LHCN-M2 (cell line): ENCODE measurements at places on chromosomes 3 and 15. TPM values are rescaled to one million over a fixed set of nuclear protein-coding genes. Genes with fewer than 3 reads are reported as not detected.

DNA sequence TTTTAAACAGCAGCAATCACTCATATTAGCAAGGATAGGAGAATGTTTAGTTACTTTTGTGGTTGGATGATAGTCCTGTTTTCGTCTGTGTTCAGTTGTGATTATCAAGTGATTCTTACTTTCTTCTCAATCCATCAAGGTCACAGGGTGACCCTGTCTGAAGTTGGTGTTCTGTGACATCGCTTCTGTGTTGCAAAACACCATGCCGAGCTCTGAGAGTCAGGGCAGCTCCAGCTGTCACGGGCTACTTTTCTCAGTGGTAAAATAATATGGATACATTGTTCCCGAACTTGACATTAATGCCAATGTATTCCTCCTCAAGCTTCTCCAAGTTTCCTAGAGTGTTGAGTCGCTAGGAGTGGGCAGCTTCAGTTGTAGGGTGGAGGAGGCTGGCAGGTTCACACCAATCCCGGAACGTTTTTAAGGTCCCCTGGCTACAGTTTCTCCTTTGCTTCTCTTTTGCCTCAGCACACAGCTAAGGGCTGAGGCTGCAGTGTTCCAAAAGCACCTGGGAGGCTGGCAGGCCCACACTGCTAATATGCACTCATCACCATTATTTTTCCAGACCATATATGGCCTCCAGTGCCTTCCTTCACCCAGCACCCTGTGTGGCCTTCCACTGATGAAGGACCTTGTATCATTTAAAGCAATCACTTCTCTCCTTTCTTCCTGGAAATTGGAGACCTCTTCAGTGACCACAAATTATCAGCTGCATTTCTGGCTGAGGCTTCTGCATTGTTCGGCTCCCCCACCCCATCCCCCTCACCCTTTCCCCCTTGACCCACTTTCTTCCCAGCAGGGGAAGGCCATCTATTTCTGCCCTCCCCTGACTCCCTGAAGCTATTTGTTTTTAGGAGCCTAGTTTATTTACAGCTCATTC lies 25.8 kb downstream of the COLQ start:
- DNase-seq, result no peak

Gene CFAP91
- 0.19 and 1.3 TPM in 2 replicates for total RNA-seq

GRCh38 chr3:39639344-39640236 lies 169.8 kb upstream of the MYRIP start:
- peak; percentile 94 for DNase-seq

Gene MKRN2OS
- not detected in 2 replicates for total RNA-seq

DNA sequence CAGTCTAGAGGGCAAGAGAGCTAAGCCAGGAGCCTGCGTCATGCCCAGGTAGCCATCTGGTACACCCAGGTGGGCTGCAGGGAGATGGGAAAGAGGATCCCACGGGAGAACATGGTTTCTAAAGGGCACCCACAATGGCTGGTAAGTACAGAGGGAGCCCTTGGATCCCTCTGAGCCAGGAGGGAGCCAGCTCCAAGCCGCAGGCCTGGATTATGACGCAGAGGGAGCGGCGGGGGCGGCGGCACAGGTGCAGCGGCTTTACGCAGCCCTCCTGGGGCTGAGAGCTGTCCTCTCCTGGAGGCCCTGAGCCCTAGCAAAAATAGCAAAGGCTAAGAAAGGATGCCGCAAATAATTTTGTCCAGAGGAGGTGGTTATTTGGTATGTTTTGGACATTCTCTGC lies 2.8 kb downstream of the CAV3 start:
- DNase-seq, result no peak

Gene LMAN1L
- total RNA-seq, result 0.06 TPM in 1 of 2 replicates, not detected in the other

DNA sequence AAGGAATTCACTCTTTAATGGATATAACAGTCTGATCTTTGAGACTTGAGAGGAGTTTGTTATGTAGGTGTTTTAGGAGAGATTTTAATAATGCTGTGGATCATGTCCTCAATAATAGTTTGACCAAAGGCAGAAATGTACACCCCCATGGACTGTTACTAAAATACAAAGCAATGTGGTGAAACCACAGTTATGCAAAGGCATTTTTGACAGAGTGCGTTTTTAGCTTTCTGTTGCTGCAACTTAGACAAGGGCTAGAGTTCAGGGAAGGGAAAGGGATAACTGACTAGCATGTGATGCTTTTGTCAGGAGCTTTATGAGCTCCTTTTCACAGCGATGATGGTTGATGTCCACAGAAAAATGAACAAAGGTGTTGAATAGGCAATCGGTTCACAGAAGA lies 3.6 kb upstream of the STARD5 start:
- peak; percentile 86 for DNase-seq

DNA sequence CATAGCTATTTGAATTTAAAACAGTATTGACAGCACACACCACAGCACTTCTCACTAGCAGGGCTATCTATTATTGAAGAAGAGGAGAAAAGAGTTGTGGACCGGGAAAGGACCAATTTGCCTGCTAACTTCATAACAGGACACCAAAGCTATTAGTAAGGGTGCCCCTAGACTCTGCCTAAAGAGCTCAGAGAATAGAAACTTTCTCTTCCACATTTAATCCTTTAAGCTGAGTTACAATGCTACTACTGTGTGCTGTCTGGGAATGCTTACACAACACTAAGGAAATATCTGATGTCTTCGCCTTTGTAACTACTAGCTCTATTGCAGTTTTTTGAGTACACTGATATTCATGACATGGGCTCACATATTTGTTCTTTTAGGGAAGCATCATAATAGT lies 13.5 kb upstream of the AADAC start:
- DNase-seq, result no peak

Gene CMTM7
- total RNA-seq, result 11.3 and 12.4 TPM in 2 replicates

Gene RBP2
- total RNA-seq, result not detected in 2 replicates

GRCh38 chr3:12287727-12288181 lies 1.1 kb upstream of the PPARG start:
- DNase-seq, result peak; percentile 37

Gene DHFR2
- 3.5 and 4.2 TPM in 2 replicates for total RNA-seq

DNA sequence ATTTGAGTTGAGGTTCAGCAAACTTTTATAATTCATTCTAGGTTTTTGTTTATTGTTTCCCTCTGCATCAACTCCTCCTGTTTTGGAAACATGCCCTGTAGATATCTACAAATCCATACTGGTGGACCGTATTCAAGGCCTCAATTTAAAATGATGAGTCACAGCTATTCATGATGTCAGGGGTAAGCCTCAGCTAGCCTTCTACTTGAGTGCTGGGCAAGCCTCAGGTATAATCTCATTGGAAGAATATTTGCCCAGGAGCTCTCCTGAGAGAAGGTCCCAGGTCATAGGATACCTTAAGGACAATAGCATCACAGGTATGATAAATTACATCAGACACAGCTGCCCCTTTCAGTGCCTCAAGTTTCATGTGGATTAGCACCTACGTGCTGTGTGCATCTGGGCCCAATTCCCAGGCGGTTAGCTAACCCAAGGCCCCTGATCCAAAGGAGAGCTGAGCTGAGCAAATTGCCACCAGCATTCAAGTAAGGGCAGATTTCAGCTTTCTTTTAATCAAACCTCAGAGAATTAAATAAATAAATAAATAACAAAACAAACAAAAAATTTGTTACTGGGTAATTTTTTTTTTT lies 87.5 kb downstream of the KCNMB2 start:
- DNase-seq, result peak; percentile 3

Gene USP50
- total RNA-seq, result not detected in 2 replicates

Gene ROPN1
- not detected in 2 replicates for total RNA-seq

DNA sequence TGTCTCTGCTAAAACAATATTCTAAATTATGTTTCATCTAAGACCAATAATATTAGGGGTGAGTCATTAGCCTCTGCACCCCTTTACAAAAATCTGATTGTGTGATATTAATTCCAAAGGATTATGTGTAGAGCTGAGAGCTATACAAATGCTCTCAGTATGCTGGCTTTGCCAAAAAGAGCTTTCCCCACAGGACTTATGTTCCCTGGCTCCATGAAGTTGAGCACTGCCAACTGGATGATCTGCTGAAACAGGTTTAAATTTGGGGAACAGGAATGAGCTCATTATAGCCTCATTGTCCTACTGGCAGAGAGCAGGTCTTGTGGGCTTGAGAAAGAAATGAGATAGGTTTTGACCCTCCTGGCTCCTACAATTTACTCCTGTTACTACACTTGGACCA lies 347.8 kb upstream of the LMCD1 start:
- no peak for DNase-seq

DNA sequence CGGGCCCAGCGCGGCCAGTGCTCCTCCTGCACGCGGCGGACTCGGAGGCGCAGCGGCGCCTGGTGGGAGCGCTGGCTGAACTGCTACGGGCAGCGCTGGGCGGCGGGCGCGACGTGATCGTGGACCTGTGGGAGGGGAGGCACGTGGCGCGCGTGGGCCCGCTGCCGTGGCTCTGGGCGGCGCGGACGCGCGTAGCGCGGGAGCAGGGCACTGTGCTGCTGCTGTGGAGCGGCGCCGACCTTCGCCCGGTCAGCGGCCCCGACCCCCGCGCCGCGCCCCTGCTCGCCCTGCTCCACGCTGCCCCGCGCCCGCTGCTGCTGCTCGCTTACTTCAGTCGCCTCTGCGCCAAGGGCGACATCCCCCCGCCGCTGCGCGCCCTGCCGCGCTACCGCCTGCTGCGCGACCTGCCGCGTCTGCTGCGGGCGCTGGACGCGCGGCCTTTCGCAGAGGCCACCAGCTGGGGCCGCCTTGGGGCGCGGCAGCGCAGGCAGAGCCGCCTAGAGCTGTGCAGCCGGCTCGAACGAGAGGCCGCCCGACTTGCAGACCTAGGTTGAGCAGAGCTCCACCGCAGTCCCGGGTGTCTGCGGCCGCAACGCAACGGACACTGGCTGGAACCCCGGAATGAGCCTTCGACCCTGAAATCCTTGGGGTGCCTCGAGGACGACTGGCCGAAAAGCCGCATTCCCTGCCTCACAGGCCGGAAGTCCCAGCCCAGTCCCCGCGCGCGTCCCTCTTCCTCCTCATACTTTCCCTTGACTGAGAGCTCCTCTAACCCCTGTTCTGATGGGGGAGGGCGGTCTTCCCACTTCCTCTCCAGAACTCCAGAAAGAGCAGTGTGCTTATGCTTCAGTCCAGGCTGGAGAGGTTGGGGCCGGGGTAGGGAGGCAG lies 1.4 kb upstream of the IL17RC start:
- peak; percentile 65 for DNase-seq

GRCh38 chr15:63887630-63888029 lies 53.9 kb upstream of the HERC1 start:
- DNase-seq, result no peak

GRCh38 chr3:71486831-71487230 lies 96.7 kb downstream of the FOXP1 start:
- no peak for DNase-seq

Gene CCDC54
- total RNA-seq, result not detected in 2 replicates

- DNase-seq, result no peak
These were observed 125.8 kb upstream of the NPHP3 start for GRCh38 chr3:132847849-132848625.

Gene DET1
- total RNA-seq, result 4.9 and 5.2 TPM in 2 replicates

Gene C3orf70
- 0.06 TPM in 2 replicates for total RNA-seq

DNA sequence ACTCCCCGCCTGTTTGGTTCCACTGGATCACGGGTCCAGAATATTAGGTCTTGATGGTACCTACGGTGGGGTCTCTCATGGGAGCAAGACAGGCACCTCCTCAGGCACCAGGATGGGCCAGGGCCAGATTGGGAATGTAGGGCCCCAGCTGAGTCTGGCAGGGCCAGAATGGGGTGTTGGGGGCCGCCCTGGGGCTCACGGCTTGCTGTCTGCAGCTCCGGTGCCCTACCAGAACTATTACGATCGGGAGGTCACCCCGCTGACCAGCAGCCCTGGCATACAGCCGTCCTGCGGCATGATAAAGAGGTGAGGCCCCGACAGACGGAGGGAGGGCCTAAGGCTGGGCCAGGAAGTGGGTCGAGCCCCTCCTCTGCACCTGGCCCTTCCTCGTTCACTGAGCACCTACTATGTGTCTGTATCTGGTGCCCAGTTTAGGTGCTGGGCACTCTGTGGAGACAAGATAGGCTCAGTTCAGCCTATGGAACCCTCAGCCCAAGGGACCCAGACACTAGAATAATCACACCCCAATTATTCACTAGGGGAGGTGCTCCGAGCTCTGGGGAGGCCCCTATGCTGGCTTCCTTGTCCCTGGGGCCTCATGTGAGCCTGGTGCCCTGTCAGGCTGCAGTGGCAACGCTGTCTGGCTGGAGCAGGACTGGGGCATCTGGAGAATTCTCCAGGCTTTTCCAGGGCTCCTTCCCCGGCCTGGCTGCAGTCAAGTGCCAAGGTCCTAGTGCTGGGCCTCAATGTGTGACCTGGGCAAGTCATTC lies 37.9 kb downstream of the PSTPIP1 start:
- no peak for DNase-seq

Gene GCSAM
- not detected in 2 replicates for total RNA-seq

GRCh38 chr15:34132881-34133280 lies 31.0 kb downstream of the PGBD4 start:
- DNase-seq, result no peak

Gene HYPK
- 8.8 and 10.3 TPM in 2 replicates for total RNA-seq

- no peak for DNase-seq
These were observed 14.0 kb downstream of the OR5K4 start for GRCh38 chr3:98367464-98368246.

DNA sequence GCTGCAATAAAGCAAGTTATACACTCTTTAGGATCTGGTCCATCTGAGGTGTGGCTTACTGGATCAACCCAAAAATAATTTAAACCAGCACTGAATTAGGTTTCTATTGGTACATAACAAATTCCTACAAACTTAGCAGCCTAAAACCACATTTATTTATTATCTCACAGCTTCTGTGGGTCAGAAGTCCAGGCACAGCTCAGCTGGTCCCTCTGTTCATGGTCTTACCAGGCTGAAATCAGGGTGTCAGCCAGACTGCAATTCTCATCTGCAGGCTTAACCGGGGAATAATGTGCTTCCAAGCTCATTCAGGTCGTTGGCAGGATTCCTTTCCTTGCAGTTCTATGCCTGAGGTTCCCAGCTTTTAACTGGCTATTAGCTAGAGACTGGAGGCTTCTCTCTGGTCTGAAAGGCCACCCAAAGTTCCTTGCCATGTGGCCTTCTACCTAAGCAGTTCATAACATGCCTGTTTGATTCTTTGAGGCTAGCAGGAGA lies 477.4 kb upstream of the WNT5A start:
- DNase-seq, result no peak

Gene SPINT1
- not detected in 2 replicates for total RNA-seq

Gene MCTP2
- total RNA-seq, result 0.13 TPM in 1 of 2 replicates, not detected in the other

GRCh38 chr15:52667597-52667996 lies 11.6 kb downstream of the ATOSA start:
- no peak for DNase-seq

GRCh38 chr3:50364573-50365079 lies 5.3 kb upstream of the TMEM115 start:
- no peak for DNase-seq

Gene NANOGP8
- 0.29 TPM in 1 of 2 replicates, not detected in the other for total RNA-seq

DNA sequence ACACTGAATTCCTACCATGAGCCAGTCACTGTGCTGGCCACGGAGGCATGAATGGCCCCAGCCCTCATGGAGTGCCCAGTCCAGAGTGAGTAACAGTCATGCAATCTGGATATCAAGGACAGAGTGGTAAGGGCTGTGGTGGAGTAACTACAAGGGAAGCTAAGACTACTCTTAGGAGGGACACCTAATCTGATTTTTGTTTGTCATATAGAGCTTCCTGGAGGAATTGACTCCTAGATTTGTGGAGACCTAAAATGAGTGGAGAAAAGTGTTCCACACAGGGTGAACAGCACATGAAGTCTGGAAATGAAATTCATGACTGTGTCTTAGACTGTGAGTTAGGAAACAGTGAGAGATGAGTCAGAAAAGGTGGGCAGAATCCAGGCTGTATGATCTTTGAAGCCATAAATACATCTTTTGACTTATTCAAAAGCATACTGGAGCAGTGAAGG lies 219.9 kb downstream of the NFKBIZ start:
- peak; percentile 88 for DNase-seq

GRCh38 chr3:52593103-52593502 lies 56.7 kb downstream of the UQCC5 start:
- no peak for DNase-seq
